ENCODE measurements at places on chromosomes 3 and 15.

DNA sequence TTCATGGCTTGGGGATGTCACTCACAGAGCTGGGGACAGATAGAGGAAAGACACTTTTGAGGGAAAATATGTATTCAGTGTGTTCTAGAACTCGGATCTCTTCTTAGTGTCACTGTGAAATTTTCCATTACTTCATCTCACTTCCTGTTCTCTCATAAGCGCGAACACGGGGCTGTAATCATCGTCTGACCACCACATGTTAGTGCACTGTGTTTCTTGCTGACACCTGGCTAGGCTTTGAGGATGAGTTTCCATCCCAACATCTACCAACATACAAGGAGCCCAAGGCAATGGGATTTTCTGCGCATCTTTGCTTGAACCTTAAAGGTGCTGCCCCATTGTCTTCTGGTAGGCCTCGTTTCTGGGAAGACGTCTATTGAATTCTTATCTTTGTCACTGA, 84.0 kb downstream of the LIPC start:
- peak; percentile 21 for DNase-seq

DNA sequence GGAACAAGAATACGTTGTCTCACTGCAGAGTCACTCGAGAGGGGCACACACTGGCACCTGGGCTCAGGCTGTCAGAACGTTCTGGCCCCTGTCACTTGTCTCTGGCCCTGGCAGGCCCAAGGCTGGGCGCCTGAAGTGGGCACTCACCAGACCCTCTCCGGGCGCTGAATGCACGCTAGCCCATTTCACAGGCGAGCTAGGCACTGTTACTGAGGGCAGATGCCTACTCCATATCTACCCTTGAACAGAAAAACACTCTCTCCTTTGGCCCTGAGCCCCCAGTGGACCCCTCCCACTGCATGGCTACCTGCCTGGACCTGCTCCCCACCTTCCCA, 42.3 kb upstream of the IQSEC1 start:
- no peak for DNase-seq

DNA sequence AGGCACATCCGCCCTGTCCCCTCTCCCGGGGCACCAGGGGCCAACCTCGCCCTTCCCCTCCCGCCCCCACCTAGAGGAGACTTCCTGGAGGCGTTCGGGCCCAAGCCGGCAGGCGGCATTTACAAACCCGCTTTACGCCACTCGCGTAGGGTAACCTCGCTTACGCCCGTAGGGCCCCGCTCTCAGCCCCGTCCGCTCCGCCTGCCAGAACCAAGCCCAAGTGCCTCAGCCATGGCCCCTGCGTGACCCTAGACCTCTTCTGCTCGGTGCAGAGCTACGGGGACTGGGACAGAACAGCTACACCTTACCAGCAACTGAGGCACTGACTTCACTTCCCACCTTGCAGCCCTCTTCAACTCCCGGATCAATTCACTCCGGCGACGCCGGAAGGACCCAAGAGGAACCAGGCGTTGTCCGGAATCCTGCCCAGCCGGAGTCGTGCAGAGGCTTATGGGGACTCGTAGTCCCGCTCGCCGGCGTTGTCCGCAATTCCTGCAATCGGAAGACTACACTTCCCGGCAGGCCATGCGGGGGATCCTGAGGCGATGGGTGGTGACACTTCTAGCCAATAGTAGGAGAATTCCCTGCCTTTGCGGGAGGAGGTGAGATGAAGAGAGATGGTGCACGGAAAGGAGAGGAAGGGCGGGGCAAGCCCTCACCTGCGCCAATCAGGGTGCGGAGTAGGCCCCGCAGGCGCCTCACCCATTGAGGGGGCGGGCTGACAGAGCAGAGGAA, at the start of gene PDCD10:
TSS of gene PDCD10 (minus strand) at position 395 of the 735 bp plus-strand sequence. CDS start 14,735 bp downstream, outside the sequence.
- peak; percentile 98 for DNase-seq

DNA sequence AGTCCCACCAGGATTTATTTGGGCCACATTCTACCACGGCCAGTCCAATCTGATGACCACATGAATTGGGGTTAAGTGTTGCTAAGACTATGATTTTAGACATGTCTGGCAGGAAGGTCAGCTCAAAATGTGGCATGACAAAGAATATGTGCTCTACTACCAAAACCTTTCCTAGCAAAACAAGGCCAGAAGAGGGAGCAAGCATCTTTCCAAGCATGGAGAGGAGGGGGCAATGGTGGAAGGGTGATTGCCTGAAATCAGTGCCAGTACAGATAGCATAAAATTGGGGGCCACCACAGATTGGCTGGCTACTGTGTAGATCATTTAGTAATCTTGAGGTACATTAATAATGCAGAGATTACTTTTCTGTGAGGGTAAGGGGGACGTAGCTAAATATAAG, 43.2 kb downstream of the TMEM39A start:
- DNase-seq = no peak

- DNase-seq = no peak
Measured at GRCh38 chr15:51375966-51376640, 34.6 kb downstream of the GLDN start.

GRCh38 chr3:105722943-105723556, 145.8 kb downstream of the CBLB start:
- peak; percentile 19 for DNase-seq

- DNase-seq = peak; percentile 7
Measured at GRCh38 chr3:38843898-38844297, 27.9 kb upstream of the SCN10A start.

DNA sequence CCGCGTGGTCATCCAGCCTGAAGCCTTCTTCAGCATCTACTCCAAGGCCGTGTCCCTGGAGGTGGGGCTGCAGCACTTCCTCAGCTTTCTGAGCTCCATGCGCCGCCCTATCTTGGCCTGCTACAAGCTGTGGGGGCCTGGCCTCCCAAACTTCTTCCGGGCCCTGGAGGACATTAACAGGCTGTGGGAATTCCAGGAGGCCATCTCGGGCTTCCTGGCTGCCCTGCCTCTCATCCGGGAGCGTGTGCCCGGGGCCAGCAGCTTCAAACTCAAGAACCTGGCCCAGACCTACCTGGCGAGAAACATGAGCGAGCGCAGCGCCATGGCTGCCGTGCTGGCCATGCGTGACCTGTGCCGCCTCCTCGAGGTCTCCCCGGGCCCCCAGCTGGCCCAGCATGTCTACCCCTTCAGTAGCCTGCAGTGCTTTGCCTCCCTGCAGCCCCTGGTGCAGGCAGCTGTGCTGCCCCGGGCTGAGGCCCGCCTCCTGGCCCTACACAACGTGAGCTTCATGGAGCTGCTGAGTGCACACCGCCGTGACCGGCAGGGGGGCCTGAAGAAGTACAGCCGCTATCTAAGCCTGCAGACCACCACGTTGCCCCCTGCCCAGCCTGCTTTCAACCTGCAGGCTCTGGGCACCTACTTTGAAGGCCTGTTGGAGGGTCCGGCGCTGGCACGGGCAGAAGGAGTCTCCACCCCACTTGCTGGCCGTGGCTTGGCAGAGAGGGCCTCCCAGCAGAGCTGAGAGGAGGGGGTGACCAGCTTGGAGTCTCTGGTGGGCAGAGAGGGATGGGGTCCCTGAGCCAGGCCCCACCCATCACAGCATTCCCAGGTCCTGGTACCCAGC, 37.9 kb downstream of the GOLGA6A start:
- DNase-seq = no peak

DNA sequence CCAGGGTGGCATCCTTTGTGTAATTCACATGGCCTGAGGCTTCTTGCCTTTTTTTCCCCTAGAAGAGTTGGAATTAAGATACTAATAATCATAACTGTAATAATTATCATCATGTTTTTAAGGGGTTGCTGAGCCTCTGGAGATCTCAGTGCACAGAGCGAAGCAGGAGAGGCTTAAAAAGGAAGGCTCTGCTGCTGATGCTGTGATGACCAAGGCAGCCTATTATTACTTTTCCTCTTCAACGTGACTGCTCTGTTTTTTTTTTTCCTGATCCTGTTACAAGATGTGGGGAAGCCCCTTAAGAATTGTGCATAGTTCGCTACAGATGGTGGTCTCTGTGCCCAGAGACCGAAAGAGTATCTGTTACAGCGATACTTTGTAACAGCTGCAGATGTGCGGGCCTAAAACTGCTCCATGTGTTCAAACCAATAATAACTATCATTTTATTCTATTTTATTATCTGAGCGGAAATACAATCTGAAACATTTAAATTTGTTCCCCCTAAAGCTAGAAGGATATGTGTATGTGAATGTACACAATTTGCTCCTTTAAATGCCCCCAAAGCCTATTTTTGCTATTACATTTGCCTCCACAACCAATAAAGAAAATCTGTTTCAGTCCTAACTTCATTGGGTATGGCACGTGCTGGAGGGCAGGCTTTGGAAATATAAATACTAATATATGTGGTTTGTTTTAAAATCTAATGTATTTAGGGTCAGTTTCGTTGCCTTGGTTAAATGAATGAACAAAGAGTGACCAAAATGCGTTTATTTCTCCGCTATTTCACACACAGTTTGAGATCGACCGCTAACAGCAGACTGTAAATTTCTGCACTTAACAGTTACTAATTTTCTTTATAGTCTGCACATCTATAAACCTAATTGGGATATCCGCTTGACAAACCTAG, 4.6 kb downstream of the SHOX2 start:
- no peak for DNase-seq

DNA sequence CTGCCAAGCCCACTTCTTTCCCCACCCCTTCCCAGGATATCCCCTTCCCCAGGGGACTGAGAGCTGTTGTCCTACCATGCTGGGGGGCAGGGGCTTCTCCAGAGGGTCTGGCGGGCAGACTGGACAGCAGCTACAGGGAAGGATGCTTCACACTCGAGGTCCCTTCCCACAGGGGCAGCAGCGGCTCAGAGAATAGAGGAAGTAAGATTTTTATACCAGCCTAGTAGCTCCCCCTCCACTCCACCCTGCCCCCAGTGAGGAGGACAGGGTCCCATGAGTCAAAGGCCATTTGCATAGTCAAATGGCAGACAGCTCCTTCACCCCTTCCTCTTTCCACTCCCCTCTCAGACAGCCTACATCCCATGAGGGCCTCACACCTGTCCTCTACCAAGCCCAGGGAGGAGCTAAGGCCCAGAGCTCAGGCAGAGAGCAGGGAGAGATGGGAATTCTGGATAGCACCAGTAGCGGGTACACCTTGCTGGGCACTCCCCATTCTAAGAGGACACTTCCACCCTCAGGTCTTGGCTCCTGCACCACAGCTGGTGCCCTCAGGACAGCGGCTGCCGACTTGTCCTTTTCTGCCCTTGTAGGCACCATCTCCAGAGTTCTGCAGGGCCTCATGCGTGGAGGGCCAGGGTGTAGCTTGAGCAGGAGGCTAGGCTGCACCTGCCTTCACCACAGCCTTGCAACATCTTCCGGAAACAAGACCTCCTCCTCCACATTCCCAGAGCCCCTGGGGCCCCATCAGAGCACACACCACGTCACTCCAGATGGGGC, at the start of gene TLR9:
TSS of gene TLR9 (minus strand) at position 194 of the 777 bp plus-strand sequence. CDS start at position 78, 116 bp downstream.
- DNase-seq = no peak

GRCh38 chr15:44084770-44085169, 110.3 kb downstream of the FRMD5 start:
- no peak for DNase-seq

- DNase-seq = no peak
Measured at GRCh38 chr3:2099028-2099671, 484 bp downstream of the CNTN4 start.

GRCh38 chr3:168678730-168679129, 583.0 kb upstream of the GOLIM4 start:
- no peak for DNase-seq

- DNase-seq = no peak
Measured at GRCh38 chr3:187909866-187910265, 164.6 kb upstream of the BCL6 start.

GRCh38 chr15:59242649-59243048, 36.0 kb downstream of the LDHAL6B start:
- no peak for DNase-seq

- no peak for DNase-seq
Measured at GRCh38 chr3:10516544-10517452, 11.4 kb upstream of the ATP2B2 start.

GRCh38 chr3:114718898-114719210, 425.0 kb downstream of the TIGIT start:
- no peak for DNase-seq

GRCh38 chr3:127140501-127141460, 52.1 kb upstream of the PRR23E start:
- no peak for DNase-seq

GRCh38 chr3:146781606-146782005, 176.5 kb upstream of the PLSCR5 start:
- no peak for DNase-seq

DNA sequence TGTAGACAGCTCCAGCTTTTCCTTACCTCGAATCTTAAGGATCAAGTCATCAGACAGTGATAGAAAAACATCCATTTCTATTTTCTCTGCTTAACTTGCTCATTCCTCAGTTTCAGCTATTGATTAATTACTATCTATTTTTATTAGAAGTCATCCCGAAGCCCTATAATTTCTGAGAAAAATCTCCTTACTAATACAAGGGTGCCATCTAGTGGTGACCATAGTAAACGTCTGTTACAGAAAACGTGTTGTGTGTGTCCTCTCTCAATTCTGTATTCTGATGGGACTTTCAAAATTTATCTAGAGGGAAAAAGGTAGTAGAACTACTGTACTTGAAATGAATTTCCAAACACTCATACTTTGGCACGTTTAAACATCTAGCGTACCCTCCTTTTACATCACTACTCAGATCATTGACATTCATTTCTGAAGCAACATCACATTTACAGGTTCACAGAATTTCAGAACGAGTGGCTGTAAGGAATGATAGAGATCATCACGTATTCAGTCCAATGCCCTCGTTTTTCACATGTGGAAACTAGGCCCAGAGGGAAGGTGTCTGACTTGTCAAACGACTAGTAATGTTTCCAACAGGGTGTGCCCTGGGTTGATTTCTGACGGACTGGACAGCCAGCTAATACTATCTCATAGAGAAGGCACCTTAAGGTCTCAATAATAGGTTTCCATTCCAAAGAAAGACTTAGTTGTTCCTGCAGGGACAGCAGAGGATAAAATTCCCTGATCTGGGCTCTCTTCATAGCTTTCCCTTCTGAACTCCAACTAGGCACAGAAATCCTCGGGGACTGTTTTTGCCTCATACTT, 25.6 kb downstream of the HACD2 start:
- peak; percentile 67 for DNase-seq

DNA sequence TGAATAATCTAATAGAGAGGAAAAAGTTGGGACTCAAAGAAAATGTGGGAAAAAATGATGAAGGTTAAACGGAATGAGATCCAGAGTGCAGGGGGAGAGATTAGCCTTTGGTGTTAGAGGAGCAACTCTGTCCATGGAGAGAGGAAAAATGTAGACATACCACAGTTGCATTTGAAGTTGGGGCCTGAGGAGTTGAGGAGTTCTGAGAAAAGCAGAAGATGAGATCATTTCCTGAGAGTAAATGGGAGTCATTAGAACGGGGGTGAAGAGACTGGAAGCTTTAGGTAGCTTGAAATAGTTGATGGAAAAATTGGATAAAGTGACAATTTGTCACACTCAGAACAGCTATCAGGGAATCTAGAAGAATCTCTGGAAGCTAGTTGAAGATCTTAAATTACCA, 7.3 kb downstream of the CCR5AS start:
- no peak for DNase-seq

- DNase-seq = no peak
Measured at GRCh38 chr3:61908382-61908781, 347.0 kb downstream of the PTPRG start.
